GM23338 (cell line): ENCODE measurements at places on chromosomes 1 and 21.

DNA sequence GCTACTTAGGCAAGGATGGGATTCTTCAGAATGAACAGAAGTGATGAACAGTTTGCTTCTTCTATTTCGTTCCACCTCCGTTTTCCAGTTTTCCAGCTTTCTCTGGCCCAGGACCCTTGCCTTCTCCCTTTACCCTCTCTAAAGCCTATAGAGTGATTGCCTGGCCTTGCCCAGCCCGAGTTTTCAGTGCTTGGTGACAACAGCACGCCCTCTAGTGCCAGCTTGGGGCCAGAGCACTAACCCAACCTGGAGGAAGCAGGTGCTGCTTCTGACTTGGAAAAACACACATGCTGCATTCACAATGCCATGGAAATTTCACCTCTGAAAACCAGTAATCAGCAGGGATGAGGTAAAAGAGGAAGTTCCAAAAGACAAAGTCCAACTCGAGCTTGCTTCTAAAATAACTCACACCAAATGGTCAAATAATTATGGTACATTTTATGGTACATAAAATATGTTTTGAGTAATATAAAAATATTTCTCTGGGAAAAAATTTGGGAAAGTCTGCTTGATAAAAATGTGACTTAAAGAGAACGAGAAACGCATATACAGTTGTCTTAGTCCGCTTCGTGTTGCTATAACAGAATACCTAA is 26.1 kb downstream of the UBE2T start:
- DNase-seq, result peak; percentile 94

- no peak for DNase-seq
Observed at GRCh38 chr1:230212405-230212936, 145.4 kb downstream of the GALNT2 start.

- no peak for DNase-seq
Observed at GRCh38 chr1:154767315-154768240, 102.5 kb downstream of the KCNN3 start.

DNA sequence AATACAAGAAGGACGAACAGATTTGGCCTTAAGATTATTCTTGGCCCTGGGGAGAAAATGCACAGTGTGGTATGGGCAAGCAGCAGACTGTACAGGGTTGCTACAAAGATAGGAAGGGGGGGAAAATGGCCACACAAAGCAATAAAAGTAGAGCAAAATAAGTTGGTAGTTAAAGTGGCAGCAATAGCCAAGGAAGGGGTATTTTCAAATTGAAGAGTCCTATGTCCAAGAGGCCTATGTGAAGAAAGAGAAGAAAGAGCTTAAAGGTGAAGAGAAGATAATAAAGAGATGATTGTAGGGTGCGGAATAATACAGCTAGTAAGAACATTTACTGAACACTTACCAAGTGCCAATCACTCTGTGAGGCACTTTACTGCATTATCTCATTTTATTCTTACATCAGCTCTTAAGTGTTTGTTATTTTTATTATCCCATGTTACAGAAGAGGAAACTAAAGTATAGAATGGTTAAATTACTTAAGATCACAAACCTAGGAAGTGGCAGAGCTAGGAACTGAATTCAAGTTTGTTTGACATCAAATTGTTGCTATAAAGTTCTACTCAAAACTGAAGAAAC is 88.1 kb upstream of the TTC39A start:
- DNase-seq, result no peak

- no peak for DNase-seq
Observed at GRCh38 chr1:3477241-3477995, 23.0 kb downstream of the ARHGEF16 start.

- no peak for DNase-seq
Observed at GRCh38 chr1:30414851-30415165, 308.6 kb downstream of the MATN1 start.
